Inflammatory macrophage treated with lipopolysaccharide for 1 hour (primary cell): ENCODE measurements at places on chromosomes 1 and 21.

GRCh38 chr1:153000294-153000693, 1.3 kb upstream of the SPRR3 start:
- DNase-seq, result no peak

GRCh38 chr1:34852677-34853217, 6.8 kb downstream of the SMIM12 start:
- peak; percentile 87 for DNase-seq

GRCh38 chr1:18703041-18703621, 72.5 kb downstream of the PAX7 start:
- DNase-seq, result no peak

- no peak for DNase-seq
Observed at GRCh38 chr1:211630236-211631081, 45.0 kb downstream of the NEK2 start.

GRCh38 chr1:13661539-13661938, 38.4 kb upstream of the PRDM2 start:
- no peak for DNase-seq

DNA sequence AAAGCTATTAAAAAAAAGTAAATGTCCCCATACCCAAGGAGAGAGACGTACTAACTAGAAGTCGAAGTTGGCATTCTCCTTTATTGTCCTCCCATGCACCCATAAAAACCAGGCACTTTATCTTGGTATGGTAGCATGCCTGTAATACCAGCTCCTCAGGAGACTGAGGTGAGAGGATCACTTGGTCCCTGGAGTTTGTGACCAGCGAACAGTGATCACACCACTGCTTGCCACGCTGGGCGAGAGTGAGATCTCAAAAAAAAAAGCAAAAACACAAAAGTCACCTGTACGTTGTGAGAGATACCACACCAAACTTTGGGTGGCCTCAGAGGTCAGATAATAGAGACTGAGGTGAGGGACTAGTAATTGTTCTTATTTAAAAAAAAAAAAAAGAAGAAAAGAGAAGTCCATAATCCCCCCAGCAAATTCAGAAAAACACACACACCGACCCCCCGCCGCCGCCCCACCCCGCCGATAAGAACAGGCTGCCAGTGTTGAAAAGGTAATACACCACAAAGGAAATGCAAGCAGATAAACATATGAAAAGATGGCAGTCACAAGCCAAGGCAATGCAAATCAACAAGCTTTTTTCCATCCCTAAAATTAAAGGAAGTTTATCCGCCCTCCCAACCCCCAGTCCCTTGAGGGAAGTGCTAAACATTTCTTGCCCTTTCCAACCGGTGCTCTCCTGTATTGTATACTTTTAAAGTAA, 3.6 kb downstream of the L1TD1 start:
- DNase-seq, result peak; percentile 11

- DNase-seq, result no peak
Observed at GRCh38 chr1:237255071-237255470, 213.1 kb downstream of the RYR2 start.

DNA sequence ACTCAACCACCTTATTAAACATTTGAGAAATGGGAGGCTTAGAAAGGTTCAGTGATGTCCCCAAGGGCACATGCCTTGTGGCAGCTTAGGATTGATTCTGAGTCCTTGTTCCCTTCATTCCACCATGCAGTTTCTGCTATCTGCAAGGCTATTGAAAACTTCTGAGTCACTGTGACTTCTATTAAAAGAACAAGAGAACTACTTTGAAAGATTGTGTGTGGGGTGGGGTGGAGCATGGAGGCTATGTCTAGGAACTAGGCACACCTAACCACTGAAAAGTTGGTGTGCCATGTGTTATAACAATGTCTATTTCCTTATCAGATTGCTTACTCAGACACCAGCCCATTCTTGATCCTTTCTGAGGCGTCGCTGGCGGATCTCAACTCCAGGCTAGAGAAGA, 10.8 kb downstream of the MTARC1 start:
- DNase-seq, result no peak
